ENCODE measurements at places on chromosomes 1 and 21.
A peak's percentile ranks its signal among the peaks of the same experiment; 100 is the strongest.

DNA sequence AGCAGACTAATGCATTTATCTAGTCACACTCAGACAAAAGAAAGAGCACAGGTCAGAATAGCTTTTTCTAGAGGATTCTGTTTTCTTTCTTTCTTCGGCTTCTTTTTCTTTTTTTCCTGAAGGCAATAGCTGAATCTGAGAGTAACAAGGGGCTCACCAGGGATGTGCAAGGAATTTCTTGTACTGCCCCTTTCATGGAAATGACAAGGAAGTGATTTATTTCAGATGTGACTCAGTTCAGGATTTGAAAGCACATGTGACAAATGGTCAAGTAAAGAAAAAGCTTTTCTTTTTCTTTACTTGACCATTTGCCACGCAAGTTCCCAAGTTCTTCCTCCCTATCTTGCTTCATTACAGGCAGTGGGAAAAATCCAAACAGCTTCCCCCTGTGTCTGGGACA, 202.0 kb downstream of the GABPA start:
- no peak for DNase-seq

DNA sequence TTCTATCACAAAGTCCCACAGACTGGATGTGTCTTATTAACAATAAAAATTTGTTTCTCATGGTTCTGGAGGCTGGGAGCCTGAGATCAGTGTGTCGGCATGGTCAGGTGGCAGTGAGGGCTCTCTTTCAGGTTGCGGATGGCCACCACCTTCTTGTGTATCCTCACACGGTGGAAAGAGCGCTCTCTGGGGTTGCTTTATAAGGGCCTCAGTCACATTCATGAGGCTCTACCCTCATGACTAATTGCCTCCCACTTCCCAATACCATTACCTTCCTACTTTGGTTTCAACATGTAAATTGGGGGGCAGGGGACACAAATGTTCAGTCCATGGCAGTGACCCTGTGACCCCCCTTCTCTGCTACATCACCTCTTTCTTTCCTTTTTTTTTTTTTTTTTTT, 20.7 kb upstream of the MX1 start:
- DNase-seq, result no peak

GRCh38 chr1:4062992-4063391, 162.9 kb upstream of the C1orf174 start:
- no peak for DNase-seq

GRCh38 chr1:182113879-182114626, 52.5 kb upstream of the ZNF648 start:
- DNase-seq, result no peak

GRCh38 chr1:109466452-109467300, at the start of gene SYPL2:
Gene SYPL2 (plus strand): TSS chr1:109466546. CDS start chr1:109466844, 298 bp downstream.
- peak; percentile 64 for DNase-seq

DNA sequence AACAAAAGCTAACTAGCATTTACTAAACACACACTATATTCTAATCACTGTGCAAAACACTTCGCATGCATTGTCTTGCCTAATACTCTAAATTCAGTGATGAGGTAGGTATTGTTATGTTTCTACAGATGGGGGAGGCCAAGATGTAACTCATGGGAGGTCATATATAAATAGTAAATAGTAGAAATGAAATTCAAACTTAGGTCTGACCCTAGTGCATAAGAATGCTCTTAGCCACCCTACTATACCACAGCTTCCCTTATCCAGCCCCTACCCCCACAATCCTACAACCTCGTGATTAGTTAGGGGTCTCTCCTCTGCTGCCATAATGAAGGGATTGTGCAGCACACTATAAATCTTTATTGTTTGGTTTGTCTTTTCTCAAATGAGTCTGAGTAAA, 3.3 kb downstream of the PFDN2 start:
- no peak for DNase-seq

DNA sequence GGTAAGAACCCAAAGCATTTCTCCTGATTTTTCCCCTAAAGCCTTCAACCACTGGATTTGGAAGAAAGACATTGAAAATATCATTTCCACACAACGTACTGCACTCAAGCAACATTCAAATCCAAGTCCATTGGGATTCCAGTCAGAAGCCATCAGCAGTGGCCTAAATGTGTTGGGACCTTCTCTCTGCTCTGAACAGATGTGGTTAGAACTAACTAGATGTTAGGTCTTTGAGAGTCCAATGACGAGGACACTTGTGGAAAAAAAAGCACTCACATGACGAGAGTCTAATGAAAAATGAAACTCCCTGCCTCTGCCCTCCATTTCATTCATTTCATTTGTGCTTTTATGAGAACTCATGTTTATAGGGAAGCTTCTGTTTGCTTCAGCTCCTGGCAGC, 382.3 kb downstream of the SIPA1L2 start:
- DNase-seq, result no peak

Measured in GM23248 (cell line).